ENCODE measurements at places on chromosomes 2 and 18.

DNA sequence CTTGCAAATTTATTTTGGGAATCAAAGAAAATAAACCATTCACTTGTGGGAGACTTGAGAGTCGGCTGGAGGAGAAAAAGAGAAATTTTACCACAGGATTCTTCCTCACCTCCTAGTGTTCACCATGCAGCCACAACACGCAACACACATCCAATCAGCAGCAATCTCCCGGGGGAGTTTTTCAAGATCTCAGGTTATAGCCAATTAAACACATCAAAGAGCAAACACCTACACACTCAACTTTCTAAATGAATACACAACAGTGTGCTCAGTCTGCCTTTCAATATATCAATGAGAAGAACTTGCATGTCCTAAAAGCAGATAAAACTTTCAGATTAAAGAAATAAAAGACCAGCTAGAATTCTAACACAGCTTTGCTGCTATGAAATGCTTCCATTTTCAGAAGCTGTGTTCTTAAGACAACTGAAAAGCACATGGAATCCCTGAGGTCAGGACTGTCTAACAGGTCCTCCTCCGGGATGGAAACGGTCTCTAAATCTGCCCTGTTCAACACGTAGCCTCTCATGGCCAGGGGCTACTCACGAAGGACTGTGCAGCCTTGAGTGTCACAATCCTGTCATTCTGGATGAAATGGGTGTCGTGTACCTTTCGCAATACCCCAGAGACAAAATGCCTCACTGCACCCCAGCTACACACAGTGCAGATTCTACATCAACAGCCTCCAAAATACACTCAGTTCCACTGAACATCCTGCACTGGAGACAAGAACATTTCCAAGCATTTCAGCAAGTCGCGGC is 84.2 kb downstream of the ZNF516 start:
- no peak for DNase-seq

- no peak for DNase-seq
Measured at GRCh38 chr2:152376385-152376784, 41.4 kb downstream of the FMNL2 start.

DNA sequence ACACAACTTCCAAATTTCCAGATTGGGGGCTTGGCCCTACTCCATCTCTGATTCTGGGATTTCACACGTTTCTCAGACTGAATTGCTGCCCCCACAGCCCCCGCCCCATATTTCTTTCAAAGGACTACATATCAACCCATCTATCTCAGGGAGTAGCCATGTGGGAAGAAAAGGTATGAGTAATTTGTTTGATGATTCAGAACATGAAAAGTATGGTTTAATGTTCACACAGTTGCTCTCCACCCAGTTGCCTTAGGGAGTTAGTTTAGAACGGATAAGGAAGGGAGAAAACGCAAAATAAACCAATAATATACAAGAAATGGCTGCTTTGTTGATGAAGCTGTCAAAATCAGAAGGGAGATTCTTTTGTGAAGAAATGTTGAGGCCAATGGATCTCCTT is 145.1 kb downstream of the PIEZO2 start:
- DNase-seq = no peak

- DNase-seq = no peak
Measured at GRCh38 chr2:165161510-165161909, 42.3 kb downstream of the SCN3A start.

- DNase-seq = no peak
Measured at GRCh38 chr2:135942936-135943688, 42.3 kb downstream of the DARS1 start.

DNA sequence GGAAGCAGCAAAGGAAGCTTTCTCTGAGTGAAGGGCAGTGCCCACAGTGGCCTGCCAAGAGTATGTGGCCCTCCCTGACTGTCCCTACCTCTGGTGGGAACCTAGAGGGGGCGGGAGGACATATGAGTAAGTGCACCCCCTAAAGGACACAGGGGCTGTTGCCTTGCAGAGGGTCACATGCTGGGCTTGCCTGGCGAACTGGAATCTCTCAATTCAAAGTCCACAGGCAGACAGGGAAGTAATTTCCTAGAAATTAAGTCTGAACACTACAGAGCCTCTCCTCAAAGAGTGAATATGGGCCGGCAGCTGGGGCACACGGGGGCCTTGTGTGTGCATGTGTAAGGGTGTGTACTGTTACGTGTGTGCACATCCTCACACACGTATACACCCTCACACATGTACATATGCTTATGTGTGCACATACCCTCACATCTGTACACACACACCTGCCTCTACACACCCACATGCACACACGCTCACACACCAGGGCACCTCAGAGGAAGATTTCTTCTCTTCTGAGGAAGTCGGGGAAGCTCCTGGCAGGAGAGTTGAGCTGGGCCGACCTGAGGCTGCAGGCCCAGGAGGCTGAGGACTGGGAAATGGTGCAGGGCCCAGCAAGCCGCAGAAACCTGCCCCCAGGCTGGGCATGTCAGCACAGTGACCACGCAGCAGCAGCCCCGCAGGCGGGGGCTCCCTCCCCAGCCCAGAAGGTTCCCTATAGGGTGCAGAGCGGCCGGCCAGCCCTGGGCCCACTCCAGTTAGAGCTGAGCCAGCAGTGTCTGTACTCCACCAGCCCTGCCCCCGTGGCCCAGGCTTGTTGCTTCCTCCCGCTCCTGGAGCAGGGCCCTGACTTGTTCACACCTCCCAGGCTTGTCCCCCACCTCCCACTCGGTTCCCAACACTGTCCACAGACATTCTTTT is 77.4 kb upstream of the TAF1B start:
- DNase-seq = no peak

DNA sequence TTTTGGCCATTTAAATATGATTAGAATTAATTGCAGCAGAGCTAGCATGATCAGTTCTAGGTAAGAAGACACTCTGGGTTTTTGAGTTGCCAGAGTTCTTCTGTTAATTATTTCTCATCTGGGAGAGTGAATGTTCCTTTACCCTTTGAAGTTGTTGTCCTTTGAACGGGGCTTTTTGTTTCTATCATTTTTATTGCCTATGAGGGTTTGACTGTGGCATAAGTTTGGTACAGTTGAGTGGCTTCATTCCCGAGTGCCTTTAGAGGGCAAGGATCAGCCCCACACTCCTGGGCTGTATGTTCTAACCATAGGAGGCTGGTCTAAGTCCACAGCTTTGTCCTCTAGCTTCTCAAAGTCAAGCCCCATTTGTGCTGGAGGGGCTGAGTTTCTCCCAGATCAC is 804.3 kb downstream of the KCNJ3 start:
- DNase-seq = no peak

DNA sequence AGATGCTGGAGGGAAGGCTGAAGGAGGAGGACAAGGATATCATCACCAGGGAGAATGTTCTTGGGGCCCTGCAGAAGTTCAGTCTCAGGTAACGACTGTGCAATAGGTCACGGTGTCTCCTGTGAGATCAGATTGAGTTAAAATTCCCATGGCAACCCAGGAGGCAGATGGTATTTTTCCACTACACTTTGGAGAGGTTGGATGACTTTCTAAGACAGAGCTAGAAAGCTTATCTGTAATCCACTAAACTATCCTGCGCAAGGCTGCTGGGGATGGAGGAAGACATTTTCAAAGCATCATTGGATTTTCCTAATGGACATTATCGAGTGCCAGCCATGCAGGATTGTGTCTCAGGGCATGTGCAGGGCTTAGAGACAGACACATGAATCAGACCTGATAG is 74.6 kb downstream of the ARMC9 start:
- DNase-seq = no peak

DNA sequence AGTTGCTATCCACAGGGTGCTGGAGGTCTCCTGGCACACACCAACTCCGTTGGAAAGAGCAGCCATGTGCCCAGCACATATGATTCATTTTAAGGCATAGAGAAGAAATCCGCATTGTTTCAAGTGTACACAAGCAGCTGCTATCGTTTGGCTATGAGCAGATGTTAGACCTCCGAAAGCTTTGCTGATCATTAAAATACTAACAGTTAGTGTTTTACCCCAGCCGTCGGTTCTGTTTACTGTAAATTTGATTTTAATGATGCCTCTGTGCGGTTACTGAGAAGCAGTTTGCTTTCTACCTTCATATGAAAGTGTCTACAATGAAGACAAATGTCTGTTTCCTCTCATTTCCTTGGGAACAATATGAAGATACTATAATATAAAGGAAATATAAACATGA is 154.9 kb downstream of the PTGR3 start:
- DNase-seq = no peak

- DNase-seq = no peak
Measured at GRCh38 chr18:63440219-63440618, 17.9 kb upstream of the VPS4B start.

GRCh38 chr2:227942021-227942420 is 70.6 kb downstream of the DAW1 start:
- no peak for DNase-seq

DNA sequence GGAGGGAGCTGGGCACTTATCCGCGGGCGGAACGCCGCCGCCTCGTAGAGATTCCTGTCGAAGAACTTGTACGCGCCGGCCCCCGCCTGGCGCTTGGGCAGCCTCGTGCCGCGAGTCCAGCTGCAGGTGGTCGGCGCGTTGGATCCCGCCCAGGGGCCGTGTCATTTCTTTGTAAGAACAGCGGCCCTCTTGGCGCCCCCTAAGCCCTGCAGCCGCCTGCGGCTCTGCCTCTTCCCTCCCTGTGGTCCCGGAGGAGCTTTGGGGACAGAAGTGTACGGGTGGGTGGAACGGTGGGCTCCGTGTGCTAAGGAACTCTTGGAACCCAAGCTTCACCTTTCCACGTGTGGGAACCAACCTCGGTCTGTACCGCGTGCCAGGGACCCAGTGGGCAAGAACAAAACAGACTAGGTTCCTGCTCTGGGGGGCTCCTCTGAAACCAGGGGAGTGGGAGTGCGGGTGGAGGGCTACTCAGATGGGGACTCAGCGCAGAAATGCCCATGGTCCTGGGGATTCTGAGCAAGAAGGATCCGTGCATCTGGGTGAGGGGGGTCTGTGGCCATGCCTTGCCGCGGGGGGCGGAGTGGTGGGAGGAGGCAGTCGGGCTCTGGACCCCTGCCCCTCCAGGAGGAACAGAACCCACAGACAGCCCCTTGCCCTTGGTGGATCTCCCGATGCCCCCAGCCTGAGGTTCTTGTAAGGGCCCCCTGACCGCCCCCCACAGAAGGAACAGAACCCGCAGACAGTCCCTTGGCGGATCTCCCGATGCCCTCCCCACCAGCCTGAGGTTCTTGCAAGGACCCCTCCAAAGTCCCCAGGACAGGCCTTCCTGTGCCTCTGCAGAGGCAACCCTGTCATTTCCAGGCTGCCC is 1.5 kb downstream of the GPC1 start:
- DNase-seq = no peak

- no peak for DNase-seq
Measured at GRCh38 chr2:58812771-58813344, 571.7 kb upstream of the FANCL start.

DNA sequence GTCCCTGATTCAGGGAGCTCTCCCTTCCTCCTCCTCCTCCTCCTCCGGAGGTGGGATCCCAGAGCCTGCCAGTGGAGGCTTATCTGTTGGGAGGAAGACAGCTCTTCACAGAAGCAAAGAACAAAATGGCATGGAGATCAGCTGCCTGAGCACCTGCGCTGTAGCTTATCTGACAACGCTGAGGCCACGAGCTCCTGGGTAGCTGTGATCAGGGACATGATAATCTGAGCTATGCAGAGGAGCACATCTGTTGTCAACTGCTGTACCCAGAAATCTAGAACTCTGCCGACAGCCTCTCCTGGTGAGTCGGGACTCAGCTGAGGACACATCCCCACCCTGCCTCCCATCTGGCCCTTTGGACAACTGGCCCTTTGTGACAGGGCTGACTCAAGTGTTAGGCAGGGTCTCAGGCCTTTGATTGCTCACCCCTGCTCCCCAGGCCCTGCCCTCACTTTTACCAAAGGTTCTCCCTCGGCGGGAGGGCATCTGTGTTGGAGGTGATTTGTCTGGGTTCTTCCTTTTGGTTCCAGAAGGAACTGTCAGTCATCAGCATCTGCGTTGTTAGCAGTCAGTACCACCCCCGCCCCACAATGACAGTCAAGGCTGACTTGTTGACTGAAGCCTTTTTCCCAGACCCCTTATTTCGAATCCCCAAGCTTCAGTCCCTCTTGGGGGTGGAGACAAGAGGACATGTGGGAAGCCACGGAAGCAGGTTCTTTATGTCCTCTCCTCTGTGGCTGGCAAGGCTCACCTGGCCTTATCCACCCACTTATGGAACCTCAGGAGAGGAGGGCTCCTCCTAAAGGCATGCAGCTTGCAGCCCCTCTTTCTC is 5.9 kb upstream of the CNNM3 start:
- no peak for DNase-seq

GRCh38 chr2:215946586-215946985 is 66.8 kb downstream of the MREG start:
- no peak for DNase-seq

DNA sequence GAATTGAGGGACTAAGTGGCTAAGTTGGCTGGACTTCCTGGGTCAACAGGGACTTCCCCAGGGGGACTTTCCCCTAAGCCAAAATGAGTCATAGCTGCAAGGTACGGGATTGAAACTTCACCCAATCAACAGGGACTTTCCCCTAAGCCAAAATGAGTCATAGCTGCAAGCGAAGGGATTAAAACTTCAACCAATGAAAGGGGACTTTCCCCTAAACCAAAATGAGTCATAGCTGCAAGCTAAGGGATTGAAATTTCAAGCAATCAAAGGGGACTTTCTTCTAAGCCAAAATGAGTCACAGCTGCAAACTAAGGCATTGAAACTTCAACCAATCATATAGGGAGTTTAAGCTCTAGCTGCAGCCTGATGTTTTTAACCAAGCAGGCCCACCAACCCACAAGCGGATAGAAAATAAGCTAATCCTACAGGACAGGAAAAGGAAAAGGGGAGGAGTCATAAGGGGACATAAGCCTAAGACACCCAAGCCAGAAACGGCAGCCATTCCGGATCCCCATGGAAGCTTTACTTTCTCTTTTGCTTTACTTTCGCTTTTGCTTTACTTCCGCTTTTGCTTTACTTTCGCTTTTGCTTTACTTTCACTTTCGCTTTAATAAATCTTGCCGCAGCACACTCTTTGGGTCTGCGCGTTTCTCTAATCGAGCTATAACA is 1375.4 kb upstream of the CELF4 start:
- DNase-seq = peak; percentile 76

- DNase-seq = no peak
Measured at GRCh38 chr2:191302459-191303139, 57.4 kb downstream of the MYO1B start.

- DNase-seq = peak; percentile 35
Measured at GRCh38 chr2:200159357-200159707, 147.2 kb upstream of the SPATS2L start.

DNA sequence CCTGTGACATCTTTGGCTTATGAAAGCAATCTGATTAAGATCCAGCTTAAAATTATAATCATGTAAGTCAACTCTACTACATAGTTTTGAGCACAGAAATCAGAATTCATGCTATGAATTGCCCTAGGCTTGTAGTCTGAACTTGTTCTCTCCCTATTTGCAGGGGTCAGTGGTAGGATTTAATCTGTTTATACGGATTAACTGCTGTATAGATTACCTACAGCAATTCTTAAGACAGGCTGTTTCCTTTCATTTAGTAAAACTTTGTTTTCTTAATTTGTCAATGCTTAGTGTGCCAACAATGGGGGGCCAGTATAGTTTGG is 287.9 kb downstream of the PDE11A start:
- DNase-seq = no peak

GRCh38 chr2:234330902-234331301 is 166.0 kb downstream of the ARL4C start:
- DNase-seq = no peak
